ENCODE measurements at places on chromosomes 2 and 18.

DNA sequence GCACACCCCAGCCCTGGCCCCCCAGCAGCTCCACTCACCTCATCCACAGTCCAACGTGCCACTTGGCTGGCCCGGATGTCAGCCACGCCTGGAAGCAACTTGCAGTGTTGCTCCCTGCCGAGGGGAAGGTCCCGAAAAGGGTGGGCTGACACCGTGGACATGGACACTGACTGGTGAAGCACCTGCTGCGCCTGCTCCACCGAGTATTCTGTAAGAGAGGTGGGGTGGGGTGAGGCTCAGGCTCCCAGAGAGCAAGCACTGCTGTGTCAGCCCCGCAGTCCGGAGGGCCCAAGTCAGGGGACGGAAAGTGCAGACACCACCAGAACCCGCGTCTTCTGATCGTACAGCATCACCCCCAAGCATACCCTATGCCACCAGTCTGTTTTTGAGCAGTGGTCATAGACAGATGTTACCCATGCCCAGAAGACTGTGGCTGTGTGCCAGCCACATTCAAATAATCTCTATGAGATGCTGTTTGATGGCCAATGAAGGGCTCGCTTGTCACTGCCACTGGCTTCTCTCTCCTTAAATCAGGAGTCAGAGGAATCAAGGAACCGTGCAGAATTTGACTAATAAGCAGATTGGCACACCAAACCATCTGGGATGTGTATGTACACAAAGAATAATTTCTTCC is 74.2 kb upstream of the TMEM200C start:
- DNase-seq = no peak

DNA sequence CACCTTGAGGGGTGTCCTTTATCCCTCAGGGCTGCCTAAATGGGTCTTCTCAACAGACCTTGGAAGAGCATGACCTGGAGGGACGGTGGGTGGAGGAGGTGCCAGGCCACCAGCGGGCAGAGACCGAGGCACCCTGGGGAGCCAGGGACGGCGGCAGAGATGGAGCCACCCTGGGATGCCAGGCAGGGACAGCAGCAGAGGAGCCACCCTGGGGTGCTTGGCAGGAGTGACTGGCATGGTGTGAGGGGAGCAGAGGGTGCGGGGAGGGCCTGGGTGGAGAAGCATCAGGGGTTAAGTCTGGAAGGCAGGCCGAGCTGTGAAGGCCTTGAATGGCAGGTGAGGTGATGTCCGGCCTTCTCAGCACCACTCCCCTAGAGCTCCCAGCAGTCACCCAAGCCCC is 56.1 kb downstream of the CIB4 start:
- DNase-seq = no peak

GRCh38 chr2:10245661-10246060 is 57.0 kb upstream of the HPCAL1 start:
- no peak for DNase-seq

DNA sequence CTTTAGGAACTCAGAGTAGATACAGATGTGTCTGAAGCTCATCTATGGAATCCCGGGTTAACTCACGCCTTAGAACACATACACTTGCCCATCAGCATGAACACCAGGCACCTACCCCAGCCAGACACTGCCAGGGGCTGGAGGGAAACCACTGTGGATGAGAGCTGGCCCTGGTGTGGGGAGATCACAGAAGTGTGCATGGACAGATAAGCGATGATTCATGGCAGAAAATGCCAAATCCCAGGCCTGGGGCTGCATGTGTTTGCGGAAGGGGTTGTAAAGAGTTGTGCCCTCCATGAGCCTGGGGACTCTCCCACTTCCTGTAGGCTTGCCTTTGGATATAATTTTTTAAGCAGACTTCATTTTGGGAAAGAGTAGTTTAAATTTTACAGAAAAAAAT is 193.4 kb downstream of the FHOD3 start:
- no peak for DNase-seq

- DNase-seq = peak; percentile 15
Measured at GRCh38 chr2:24304631-24305030, 55.7 kb downstream of the ITSN2 start.

DNA sequence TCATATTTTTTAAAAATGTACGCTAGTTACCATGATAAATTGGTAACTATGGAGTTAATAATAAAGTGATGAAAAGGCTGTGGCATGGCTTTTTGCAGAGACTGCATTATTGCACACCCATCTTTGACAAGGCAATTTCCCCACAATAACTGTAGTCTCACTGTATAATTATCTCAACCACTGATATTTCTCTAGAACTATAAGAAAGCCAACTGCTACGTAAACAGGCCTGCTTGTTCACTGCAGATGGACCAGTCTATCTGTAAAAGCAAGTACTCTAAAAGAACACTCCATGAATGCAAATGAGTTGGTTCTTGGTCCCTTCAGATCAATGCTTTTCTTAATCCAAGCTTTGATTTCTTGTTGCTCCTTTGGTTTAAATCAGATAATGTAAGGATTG is 218.7 kb downstream of the RBM43 start:
- DNase-seq = no peak

- DNase-seq = peak; percentile 23
Measured at GRCh38 chr2:128578406-128579390, 260.0 kb upstream of the HS6ST1 start.

GRCh38 chr2:138447889-138448570 is 53.5 kb upstream of the SPOPL start:
- no peak for DNase-seq

DNA sequence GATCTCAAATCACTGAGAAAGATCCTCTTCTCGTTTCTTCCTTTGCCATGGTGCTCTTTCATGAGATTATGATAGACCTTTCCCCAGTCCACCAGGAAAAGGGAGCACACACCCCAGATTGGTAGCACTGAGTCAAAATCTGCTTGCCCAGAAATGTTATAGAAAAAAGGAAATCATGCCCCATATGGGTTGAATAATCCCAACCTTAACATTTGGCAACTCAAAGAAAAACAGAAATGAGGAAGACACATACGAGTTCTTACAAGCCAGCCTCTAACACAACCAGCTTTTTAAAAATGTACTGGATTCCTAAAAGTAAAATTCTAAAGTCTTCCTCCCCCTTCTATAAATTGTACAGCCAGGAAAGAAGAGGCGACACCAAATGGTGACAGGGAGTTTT is 103.0 kb downstream of the ANKRD44 start:
- DNase-seq = no peak

DNA sequence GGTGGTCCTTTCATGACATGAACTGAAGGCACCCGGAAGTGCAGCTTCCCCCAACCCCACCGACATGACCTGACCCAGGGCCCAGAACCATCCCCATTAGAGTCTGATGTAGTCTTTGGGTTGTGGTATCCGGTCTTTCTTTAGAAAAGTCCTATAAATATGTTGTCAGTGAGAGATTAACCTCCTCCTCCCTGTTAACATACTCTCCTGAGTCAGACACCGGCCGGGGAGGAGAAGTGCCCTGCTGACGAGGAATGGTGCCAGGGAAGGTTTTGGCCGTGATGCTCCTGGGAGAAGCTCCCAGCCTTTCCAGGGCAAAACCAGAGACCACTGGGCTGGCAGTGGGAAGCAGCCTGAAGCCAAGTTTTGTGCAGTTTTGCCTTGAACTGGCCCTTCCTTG is 109.0 kb downstream of the LAMA3 start:
- DNase-seq = no peak

DNA sequence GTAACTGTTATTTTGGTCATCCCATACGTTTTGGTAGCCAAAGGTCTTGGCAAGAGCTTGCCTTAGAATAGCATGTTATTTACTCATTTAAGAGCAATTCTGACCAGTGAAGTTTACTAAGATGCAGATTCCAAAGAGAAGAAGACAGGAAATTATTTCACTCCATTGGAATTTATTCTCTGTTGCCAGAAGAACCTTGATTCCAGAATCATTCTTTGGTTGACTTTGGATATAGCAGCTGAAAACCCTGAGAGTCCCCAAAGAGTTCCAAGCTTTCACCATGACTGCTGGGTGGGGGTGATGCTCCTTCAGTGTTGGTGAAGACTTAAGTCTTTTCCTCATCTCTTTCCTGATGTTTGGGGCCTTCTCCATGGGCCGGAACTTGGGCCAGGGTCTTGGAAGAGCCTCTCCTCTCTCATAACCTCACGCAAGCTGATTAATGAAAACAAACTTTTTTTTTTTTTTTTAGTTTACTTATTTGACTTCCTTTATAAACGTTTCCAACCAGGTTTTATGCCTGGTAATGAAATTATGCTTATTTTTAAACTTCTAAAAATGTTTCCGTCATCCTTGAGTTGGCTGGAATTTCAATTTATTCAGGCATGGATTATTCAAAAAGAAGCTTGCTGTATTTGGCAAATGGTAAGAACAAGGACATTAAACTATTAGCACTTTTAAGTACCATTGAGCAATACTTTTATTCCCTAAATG is 192.0 kb downstream of the MTX2 start:
- no peak for DNase-seq

- DNase-seq = no peak
Measured at GRCh38 chr2:154226931-154227330, 355.2 kb downstream of the GALNT13 start.

- no peak for DNase-seq
Measured at GRCh38 chr18:45976566-45976965, 9.4 kb upstream of the EPG5 start.

DNA sequence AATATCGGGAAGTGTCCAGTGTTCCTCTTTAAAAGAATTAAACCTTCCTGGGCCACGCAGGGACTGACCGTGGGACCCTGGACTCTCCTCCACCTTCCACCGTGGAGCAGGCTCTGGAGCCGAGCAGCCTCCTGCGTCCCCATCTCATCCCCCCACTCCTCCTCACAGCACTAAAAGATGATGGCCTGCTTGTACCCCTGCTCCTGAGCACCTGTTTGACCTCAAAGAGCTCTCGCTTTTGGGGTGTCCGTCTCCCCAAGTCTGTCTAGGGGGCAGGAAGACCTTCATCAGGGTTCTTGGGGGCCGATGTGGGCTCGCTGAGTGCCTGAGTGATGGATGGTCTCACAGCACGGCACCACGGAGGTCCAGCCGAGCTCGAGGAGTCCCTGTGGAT is 1.2 kb upstream of the SDC1 start:
- DNase-seq = peak; percentile 6

DNA sequence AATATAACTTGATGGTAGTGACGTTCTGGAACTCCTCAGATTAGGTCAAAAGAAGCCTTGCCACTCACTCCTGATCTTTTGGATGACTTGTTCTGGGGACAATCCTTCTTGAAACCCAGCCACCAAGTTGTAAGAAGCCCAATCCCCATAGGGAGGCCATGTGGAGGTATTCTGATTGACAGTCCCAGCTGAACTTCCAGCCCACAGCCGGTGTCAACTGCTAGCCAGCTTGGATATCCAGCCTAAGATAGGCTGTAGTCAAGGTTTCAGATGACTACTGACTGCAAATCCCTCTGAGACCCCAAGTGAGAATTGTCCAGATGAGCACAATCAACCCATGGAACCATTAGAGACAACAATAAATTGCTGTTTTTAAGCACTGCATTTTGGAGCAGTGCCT is 31.4 kb downstream of the EIF2AK2 start:
- DNase-seq = no peak

- DNase-seq = no peak
Measured at GRCh38 chr2:26532301-26533250, 54.7 kb upstream of the OTOF start.

GRCh38 chr2:220682616-220683015 is 889.5 kb downstream of the EPHA4 start:
- no peak for DNase-seq

DNA sequence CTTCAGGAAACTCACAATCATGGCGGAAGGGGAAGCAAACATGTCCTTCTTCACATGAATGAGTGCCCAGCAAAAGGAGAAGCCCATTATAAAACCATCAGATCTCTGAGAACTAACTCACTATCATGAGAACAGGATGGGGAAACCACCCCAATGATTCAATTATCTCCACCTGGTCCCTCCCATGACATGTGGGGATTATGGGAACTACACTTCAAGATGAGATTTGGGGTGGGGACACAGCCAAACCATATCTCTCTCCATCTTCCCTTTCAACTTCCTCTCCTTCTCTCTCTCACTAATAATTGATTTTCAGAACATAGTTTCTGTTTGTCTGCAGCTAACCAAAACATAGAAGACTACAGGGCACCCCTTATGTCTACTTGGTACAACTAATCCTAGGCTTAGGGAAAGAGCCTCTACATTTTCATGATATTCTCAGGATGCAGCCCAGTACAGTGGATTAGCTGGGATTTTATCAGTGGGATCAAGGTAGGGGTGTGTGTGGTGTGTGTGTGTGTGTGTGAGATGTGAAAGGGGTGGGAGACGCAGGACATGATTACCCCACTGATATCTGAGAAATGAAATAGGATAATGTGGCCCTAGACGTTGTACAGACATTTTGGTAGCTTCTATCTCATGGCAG is 2.8 kb upstream of the ATF2 start:
- no peak for DNase-seq

DNA sequence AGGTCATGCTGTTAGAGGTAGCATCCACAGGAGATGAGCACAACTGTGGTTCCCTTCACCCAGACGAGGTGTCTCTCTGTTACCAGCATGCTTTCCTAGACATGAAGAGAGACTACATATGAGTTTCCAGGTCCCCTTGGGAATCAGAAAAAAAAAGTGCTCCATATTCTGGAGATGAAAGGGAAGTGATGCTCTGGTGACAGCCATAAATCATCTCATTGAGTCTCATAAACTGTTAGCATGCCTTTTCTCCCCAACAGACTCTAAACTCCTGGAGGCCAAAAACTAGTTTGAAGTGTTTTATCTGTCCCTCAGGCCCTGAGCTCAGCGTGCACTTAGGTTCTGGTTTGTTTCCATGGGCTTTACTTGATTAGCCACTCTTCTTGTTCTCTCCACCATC is 124.6 kb upstream of the CREB1 start:
- DNase-seq = no peak

DNA sequence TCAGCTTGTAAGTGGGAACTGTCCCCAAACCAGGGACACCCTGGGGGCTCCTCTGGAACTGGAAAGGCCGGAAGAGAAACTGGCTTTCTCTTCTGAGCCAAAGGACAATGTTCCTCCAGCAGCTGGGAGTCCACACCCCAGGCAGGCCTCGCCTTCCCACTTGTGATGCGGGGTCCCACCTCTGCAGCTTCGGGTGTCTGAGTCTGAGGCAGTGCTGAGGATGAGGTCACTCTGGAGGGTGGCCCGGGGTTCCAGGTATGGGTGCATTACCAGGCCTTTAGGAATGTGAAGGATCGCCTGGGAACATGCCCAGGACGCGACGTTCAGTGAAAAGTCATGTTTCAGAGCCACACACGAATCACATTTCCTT is 18.2 kb upstream of the BOK start:
- DNase-seq = no peak

GRCh38 chr2:18750672-18751554 is 161.5 kb upstream of the NT5C1B start:
- peak; percentile 56 for DNase-seq

GRCh38 chr2:217908544-217908943 is 94.3 kb downstream of the TNS1 start:
- no peak for DNase-seq

- DNase-seq = no peak
Measured at GRCh38 chr2:111160758-111161157, 40.0 kb downstream of the BCL2L11 start.

- DNase-seq = no peak
Measured at GRCh38 chr2:197304556-197305011, 6.0 kb downstream of the ANKRD44 start.

DNA sequence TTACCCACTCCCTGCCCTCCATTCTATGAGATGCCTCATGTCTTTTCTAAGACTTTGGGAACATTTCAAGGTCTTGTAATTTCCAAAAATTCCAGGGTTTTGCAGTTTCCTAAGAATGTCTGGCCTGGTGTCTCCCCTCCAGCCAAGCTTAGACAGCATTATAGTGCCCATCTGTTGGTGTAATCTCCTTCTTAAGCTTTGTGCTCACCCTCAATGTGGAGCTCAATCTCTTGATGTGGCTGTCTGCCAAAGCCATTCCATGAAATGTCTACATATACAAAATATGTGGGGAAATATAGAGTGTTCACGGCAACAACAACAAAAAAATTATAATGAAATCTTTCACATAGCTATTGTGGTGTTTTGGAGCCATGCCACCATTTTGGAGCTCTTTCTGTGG is 558.4 kb downstream of the PIK3C3 start:
- peak; percentile 35 for DNase-seq

Data from lung (tissue), 17 donors.